ENCODE measurements at places on chromosomes 6 and 20. TPM values are rescaled to one million over a fixed set of nuclear protein-coding genes. Genes with fewer than 3 reads are reported as not detected.

CALHM4 gene
- polyA plus RNA-seq: not detected

TASP1 gene
- polyA plus RNA-seq: 4.8 TPM

TRIM10 gene
- not detected for polyA plus RNA-seq

CYP39A1 gene
- polyA plus RNA-seq: 0.24 TPM

SAMD3 gene
- 3.9 TPM for polyA plus RNA-seq

MYO6 gene
- 16.9 TPM for polyA plus RNA-seq

TREM1 gene
- polyA plus RNA-seq: 0.25 TPM

PRDM1 gene
- 2.8 TPM for polyA plus RNA-seq

DDX43 gene
- polyA plus RNA-seq: 1.5 TPM

CTAGE9 gene
- polyA plus RNA-seq: not detected

POU5F1 gene
- polyA plus RNA-seq: 0.23 TPM
